NCI-H1092 (cell line): ENCODE measurements at places on chromosomes 12 and 14.

DNA sequence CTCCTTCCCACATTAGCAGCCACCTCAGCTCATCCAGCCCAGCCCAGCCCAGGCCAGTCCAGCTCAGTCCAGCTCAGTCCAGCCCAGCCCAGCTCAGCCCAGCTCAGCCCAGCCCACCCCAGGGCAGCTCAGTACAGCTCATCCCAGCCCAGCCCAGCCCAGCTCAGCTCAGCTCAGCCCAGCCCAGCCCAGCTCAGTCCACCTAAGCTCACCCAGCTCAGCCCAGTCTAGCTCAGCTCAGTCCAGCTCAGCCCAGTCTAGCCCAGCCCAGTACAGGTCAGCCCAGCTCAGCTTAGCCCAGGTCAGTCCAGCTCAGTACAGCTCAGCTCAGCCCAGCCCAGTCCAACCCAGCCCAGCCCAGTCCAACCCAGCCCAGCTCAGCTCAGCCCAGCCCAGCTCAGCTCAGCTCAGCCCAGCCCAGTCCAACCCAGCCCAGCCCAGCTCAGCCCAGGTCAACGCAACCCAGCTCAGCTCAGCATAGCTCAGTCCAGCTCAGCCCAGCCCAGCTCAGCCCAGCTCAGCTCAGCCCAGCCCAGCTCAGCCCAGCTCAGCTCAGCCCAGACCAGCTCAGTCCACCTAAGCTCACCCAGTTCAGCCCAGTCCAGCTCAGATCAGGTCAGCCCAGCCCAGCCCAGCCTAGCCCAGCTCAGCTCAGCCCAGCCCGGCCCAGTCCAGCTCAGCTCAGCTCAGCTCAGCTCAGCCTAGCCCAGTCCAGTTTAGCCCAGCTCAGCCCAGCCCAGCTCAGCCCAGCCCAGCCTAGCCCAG, 63.0 kb downstream of the TMEM121 start:
- DNase-seq: no peak

- no peak for DNase-seq
Measured at GRCh38 chr14:22878271-22879246, 4.5 kb upstream of the REM2 start.

DNA sequence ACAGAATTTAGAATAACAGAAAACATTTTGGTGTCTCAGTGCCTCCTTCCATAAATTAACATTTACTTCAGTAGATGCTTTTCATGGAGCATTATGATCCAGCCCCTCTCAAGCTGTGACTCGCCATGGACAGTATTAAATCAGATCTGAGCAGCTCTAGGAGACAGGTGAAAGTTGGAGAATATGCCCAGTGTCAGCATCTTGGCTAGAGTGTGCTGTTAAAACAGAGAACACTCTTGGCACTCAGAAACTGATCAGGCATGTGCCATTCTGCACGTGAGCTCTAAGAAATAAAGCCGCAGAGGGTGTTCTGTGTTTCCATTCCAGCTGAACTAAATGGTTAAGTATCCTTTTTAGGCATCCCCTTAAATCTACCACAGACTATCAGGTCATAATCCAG, 68.0 kb downstream of the DIP2B start:
- DNase-seq: no peak

- DNase-seq: no peak
Measured at GRCh38 chr12:76781321-76781720, 17.4 kb downstream of the ZDHHC17 start.

- peak; percentile 79 for DNase-seq
Measured at GRCh38 chr14:26204728-26205479, 392.9 kb downstream of the NOVA1 start.

- DNase-seq: no peak
Measured at GRCh38 chr12:100858656-100859055, 64.1 kb downstream of the ANO4 start.

GRCh38 chr12:69324797-69325466, 23.2 kb upstream of the LYZ start:
- no peak for DNase-seq

DNA sequence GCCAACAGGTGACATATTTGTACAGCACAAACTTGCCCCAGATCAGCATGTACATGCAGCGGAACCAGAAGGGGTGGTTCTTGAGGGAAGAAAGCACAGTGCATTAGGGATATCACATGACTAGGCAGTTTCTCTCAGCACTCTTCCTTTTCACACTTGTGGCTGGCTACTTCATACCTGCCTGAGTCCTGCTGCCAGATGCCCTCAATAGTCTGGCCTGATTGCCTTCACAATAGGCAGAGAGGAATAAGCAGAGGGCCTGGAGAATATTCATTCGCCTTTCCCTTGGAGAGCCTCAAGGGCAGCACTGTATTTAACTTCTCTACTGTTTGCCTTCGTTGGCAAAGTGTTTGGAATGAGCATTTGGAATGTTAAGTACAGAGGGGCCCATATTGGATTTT, 7.9 kb downstream of the EMG1 start:
- DNase-seq: no peak

DNA sequence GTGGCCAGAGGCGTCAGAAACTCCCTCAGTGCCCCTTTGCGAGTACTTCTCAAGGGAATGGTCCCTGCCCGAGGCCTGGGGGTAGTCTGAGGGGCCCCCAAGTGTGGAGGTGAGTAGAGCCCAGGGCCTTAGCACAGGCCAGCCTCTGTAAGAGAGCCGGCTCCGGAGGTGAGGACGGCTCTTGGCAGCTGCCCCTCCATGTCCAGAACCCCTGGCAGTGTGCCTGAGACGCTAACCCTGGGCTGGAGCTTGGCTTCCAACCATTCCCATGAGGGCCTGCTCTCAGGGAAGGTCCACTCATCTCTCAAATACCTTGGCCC, 61.7 kb downstream of the PRMT8 start:
- DNase-seq: no peak

- no peak for DNase-seq
Measured at GRCh38 chr12:108117163-108117849, 11.8 kb upstream of the WSCD2 start.

GRCh38 chr12:112236786-112237185, 111.4 kb downstream of the TRAFD1 start:
- no peak for DNase-seq

- no peak for DNase-seq
Measured at GRCh38 chr12:1572731-1573130, 21.6 kb downstream of the FBXL14 start.

- DNase-seq: no peak
Measured at GRCh38 chr12:53496752-53497032, 2.6 kb downstream of the MAP3K12 start.

DNA sequence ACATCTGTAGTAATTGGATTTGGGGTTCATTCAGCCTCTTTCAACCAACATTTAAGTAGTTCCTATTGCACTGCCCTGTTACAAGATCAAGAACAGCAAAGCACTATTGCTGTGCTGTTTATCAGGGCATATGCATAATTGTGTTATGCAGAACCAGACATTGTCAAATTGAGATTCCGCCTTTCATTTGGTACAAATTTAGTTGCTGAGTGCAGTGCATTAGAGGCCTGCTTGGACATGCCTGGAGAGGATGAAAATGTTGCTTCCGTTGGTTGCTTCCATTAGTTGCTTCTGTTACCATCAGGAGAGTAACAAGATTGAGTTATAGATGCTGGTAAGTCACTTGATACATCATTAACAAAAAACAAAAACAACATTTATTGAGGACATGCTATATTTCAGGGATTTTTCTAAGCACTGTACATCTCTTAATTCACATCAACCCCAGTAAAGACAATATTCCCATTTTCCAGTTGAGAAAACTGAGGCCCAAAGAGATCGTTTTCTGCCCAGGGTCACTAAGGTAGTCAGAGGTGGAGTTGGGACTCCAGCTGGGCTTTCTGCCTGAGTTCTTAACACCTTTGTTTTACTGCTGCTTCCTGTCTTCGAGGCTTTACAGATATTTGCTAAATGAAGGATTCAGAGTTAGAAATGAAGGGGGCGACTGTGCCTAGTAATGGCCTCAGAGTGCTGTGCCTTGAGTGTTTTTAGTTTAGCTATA, 79.3 kb downstream of the PPP2R5C start:
- no peak for DNase-seq

DNA sequence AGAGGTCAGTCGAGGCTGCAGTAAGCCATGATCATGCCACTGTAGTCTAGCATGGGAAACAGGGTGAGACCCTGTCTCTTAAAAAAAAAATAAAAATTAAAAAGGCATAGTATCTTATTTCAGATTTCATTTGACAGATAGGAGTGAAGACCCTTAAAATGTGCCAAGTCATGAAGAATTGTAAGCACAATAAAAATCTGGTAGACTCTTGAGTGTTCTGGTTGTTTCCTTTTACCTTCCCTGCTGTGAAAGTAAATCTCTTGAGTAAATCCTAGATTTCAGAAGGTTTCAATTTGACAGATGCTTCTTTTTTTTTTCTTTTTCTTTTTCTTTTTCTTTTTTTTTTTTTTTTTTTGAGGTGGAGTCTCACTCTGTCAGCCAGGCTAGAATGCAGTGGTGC, 109.0 kb downstream of the ESR2 start:
- DNase-seq: no peak

- DNase-seq: no peak
Measured at GRCh38 chr12:105920161-105920684, 218.5 kb downstream of the NUAK1 start.

DNA sequence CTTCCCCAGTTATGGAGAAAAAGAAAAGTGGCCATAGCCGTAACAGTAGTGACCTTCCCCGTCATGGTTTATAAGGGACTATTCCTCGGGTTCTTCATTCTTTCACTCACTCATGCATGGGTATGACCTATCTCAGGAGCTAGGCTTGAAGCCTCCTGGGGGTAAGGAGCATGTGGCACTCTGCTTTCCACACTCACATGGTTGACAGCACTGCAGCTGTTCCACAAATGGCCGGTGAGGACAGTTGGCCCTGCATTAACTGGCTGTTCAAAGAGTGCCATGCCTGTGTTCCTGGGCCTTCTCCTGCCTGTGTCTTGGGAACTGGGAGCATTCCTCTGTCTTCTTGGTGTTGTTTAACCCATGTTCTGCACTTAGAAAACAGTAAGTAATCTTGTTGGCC, 66.2 kb upstream of the PNMA1 start:
- no peak for DNase-seq

- no peak for DNase-seq
Measured at GRCh38 chr12:124450376-124450750, 117.0 kb downstream of the NCOR2 start.

DNA sequence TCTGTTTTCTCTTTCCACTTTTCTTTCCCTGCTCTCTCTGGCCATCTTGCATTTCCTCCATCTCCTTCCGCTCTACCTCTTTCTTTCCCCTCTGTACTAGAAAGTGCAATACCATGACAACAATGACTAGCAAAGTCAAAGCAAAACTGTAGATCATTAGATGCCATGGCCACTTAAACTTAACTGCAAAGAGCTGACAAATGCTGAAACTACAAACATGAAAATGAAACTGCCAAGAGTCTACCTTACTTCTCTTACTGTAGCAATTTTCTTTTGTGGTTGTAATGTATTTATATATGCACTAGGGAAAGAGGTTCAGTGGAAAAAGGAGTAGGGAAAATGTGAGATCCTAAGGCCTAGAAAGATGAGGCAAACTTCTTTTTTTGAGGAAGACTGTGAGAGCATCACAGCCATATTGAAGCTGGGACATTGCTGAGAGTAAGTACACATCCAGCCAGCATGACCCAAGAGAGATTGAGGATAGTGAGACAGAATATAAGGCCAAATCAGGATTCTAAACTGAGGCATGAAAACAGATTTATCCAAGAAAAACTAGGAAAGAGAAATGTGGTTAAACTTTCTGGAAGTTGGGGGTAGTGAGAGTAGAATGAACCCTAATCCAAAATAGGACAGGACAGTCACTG, 276.6 kb upstream of the NAV3 start:
- DNase-seq: no peak

DNA sequence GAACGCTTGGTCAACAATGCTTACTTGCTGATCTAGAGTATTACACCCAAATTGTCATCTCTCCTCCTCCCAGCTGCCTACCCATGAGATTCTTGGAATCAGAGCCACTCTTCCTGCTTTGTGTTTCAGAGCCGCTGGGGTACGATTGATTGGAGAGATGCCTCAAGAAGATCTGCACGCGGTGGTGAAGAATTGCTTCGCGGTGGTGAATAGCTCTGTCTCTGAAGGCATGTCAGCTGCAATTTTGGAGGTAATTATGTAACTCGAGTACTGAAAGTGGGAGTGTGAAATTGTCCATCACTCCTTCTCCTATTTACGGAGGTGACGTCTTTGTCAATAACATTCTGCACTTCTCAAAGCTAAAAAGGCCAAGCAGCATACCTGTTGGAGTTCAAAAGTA, 93.9 kb downstream of the GLT1D1 start:
- no peak for DNase-seq

GRCh38 chr12:4252601-4253000, 21.0 kb upstream of the CCND2 start:
- no peak for DNase-seq

DNA sequence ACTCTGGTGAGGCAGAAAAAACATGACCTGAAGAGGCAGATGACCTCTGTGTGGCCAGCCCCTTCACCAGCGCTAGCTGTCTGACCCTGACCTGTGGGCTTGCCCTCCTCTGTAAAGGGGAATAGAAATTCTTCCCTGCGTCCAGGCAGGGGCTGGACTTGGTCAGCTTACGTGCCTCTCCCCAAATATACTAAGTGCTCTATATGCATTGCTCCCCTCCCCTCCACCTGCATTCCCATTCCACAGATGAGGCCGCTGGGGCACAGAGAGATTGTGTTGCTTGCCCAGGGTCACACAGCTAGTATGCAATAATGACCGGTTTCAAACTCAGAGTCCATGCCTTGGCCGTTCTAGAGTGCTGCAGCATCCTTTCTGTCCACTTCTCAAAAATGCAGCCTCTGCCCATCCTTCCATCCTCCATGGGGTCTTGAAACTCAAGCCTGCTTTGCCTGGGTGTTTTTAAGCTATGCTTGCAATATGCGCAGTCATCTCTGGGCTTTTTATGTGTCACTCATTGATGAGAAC, 303.9 kb downstream of the CACNA1C start:
- DNase-seq: no peak

DNA sequence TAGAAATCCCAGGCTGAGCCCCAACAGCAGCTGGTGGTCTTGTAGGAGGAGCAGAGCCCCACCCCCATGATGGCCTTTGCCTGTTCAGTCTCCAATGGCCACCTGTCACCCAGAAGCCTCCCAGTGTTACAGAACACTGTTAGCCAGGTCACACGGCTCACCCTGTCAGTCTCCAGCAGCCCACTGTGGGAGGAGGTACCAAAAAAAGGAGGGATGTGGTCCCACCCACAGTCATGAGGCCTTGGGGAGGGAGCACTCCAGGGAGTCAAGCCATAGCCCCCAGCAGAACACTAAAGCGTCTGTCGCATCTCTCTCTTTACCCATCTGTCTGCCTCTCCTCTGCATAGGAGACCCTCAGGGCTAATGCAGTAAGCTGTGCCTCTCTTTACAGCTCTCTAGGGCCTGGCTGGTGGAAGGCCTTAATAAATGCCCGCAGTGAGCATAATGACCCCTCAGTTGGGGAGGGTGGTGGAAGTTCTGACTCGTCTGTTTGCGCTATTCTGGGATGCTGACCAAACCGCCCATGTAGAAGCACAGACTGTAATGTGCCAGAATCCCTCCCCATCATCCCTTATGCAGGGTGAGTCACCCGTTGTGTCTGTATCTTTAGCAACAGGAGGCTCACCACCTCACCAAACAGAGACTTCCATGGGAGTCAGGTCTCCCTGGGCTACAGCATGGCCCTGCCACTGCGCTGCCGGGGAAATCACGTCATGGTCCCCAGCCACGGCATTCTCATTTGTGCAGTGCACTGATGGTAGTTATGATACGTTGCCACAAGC, 14.6 kb downstream of the C14orf132 start:
- no peak for DNase-seq
